ENCODE measurements at places on chromosomes 4 and X. TPM values are rescaled to one million over a fixed set of nuclear protein-coding genes. Genes with fewer than 3 reads are reported as not detected.

DNA sequence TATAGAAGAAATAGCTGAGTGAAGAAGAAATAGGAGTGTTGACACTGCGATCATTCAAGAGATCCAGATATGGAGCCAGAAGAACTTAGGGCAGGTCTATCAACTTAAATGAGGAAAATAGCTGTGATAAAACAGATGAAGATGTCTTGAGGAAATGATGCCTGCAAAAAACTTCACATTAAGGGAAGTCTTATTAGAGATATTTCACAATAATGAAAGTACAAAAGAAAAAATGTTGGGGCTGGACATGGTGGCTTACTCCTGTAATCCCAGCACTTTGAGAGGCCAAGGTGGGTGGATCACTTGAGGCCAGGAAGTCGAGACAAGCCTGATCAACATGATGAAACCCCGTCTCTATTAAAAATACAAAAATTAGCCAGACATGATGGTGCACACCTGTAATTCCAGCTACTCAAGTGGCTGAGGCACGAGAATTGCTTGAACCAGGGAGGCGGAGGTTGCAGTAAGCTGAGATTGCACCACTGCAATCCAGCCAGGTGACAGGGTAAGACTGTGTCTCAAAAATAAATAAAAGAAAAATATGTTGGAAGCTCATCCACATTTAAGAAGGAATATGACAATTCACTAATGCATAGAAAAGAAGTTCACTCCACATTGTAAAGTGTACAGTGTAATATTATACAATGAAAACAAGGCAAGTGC, 56.3 kb downstream of the PKD2 start:
- H3K4me3 ChIP-seq = no peak overlapping the region
- H3K27me3 ChIP-seq = no peaks in the 10 kb centered on the region
- no peak for DNase-seq
- H3K4me1 ChIP-seq = peaks cover 4% of the 10 kb centered on the region

DNA sequence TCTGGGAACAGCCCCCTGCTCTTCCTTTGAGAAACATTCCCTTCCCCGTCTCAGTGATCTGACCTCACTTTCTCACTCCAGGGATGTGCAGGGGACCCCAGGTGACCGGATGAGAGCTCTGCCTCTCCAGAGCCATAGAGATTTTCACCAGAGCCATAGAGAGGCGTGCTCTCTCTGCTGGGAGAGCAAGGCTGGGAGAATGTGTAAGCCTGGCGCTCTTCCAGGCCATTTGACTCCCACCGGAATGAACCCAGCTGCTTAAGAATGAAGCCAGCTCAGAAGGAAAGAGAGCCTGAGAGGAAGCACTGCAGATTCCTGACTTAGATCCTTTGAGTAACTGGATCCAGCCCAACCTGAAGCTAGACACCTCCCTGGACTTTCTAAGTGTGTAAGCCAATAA, 106.4 kb downstream of the DHX15 start:
- no peak for DNase-seq
- peaks cover 7% of the 10 kb centered on the region for H3K4me1 ChIP-seq
- H3K4me3 ChIP-seq = no peak overlapping the region
- H3K36me3 ChIP-seq = no peaks in the 10 kb centered on the region
- H3K27me3 ChIP-seq = no peaks in the 10 kb centered on the region

- no peak overlapping the region for H3K27ac ChIP-seq
- no peaks in the 10 kb centered on the region for H3K36me3 ChIP-seq
- no peak for DNase-seq
- H3K4me3 ChIP-seq = no peak overlapping the region
- H3K4me1 ChIP-seq = no peaks in the 10 kb centered on the region
- no peaks in the 10 kb centered on the region for H3K27me3 ChIP-seq
Observed at GRCh38 chrX:2425286-2426071, 75.3 kb downstream of the DHRSX start.

The RTL3 gene
- not detected for total RNA-seq

The FRG2 gene
- total RNA-seq = not detected

The S100G gene
- total RNA-seq = not detected

The GAB3 gene
- 32.2 TPM for total RNA-seq

The USP17L5 gene
- not detected for total RNA-seq

The GPC4 gene
- 17.7 TPM for total RNA-seq
